ENCODE measurements at places on chromosomes 5 and 9. TPM values are rescaled to one million over a fixed set of nuclear protein-coding genes. Genes with fewer than 3 reads are reported as not detected.

- DNase-seq = peak; percentile 23
These were observed 183.9 kb upstream of the POU5F2 start for GRCh38 chr5:93925321-93925720.

DNA sequence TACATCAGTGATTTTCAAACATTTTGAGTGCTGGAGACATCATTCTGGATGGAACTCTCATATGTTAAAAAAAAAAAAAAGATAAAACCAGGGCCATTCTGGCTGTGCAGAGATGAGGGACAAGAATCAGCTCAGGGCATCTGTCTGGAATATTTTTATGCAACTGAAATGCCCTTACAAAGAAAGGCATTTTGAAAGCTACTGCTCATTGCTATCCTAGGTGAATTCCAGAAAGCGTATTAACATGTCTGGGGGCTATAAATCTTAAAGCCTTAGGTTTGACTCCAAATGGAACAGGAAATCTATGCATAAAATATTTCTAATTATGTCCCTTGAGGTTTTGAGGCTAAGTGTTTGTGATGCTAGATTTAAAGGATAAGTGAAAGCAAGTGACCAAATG is 14.9 kb upstream of the PCSK1 start:
- DNase-seq = no peak

- peak; percentile 86 for DNase-seq
These were observed 75.0 kb downstream of the NR6A1 start for GRCh38 chr9:124696101-124696500.

DNA sequence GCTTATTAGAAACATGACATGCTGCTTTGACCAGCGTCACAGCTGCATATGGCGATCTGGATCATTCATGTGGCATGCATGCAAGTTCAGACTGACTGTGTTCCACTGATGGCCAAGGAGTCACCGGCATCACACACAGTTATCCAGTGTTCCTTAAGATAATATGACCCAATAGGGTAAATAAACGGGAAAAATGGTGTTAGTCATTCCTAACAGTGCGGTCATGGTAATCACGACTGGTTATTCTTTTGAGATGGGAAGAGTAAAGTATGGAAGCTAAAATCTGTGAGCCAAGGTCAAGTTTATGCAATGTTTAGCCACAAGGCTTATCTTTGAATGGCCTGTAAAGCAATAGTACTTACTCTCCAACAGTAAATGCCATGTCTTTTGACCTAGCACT is 29.3 kb upstream of the LVRN start:
- no peak for DNase-seq

GRCh38 chr9:126337729-126338372 is 11.2 kb downstream of the MVB12B start:
- DNase-seq = no peak

DNA sequence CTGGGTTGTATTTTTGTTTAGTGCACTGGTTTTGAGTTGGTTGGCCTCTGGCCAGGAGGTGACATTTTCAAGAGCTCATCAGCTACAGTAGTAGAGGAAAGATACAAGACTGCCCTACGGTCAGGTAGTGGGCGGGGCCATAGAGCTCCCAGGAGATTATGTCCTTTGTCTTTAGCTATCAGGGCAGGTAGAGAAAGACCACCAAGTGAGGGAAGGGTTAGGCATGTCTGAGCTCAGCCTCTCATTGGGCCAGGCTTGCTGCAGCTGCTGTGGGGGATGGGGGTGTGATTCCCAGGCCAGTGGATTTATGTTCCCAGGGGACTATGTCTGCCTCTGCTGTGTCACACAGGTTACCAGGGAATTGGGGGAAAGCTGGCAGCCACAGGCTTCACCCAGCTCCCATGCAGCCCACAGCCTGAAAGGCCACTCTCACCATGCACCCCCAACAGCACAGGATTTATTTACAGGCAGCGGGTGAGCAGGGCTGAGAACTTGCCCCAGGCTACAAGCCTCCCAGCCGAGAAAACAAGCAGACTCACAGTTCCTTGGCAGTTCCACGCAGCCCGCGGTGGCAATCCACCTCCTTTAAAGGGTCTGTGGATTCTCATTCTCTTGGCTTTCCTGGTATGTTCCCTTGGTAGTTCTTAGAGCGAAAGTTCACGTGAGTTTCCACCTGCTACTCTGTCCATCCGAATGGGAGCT is 37.5 kb upstream of the BOD1 start:
- no peak for DNase-seq

GRCh38 chr5:150148117-150148927 is 7.3 kb downstream of the PDGFRB start:
- no peak for DNase-seq

GRCh38 chr5:151213803-151214613 is 9.9 kb downstream of the CCDC69 start:
- peak; percentile 17 for DNase-seq

GRCh38 chr9:20405616-20406015 is 216.7 kb downstream of the MLLT3 start:
- no peak for DNase-seq

The CCDC152 gene
- 1.4 TPM for polyA plus RNA-seq

The ATP10B gene
- polyA plus RNA-seq = not detected

The ZDHHC11B gene
- not detected for polyA plus RNA-seq

The SH3GLB2 gene
- polyA plus RNA-seq = 38.7 TPM

The SCGB3A2 gene
- not detected for polyA plus RNA-seq
